ENCODE measurements at places on chromosomes 6 and 20.

- DNase-seq, result peak; percentile 6
These were observed 877 bp downstream of the ENPP4 start for GRCh38 chr6:46130666-46131065.

GRCh38 chr6:21754891-21755290 is 161.3 kb downstream of the SOX4 start:
- DNase-seq, result no peak

- DNase-seq, result no peak
These were observed 228.2 kb downstream of the RFPL4B start for GRCh38 chr6:112575309-112575834.

DNA sequence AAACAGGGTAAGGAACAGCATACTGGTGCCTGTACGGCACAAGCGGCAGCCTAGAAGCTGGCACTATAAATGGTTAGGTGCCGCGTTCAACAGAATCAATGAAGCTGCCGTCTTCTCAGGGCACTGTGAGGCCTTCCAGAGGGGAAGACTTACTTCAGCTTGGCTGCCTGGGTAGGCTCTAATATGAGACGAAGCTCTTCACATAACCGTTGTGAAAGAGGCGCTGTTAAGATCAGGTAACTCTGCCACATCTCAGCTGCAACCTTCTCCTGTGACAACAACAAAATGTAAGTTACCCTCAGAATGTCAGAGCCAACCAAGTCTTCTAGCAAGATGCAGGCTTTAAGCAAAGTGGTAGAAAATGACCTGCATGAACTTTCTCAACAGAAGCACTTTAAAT is 12.0 kb upstream of the LYRM2 start:
- DNase-seq, result no peak

GRCh38 chr20:20303742-20304141 is 64.2 kb upstream of the INSM1 start:
- no peak for DNase-seq

- DNase-seq, result peak; percentile 25
These were observed 224.5 kb upstream of the AGPAT4 start for GRCh38 chr6:161498359-161498758.

DNA sequence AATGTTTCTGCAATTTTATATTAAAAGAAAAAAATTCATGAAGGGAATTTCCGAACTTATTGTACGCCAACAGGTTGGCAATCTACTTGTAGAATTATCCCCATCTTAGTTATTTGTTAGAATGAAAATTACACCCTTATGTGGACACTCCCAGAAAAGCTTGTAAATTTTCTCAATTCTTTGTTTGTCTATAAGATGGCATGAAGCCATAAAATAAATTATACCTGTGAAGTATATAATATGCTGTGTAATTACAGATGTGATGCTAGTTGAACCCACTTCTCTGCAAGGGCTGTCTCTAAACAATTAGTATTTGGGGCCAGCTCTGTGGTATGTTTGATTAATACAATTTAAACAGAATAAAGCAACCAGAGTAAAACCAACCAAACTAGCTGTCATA is 52.1 kb upstream of the DSP start:
- DNase-seq, result no peak

DNA sequence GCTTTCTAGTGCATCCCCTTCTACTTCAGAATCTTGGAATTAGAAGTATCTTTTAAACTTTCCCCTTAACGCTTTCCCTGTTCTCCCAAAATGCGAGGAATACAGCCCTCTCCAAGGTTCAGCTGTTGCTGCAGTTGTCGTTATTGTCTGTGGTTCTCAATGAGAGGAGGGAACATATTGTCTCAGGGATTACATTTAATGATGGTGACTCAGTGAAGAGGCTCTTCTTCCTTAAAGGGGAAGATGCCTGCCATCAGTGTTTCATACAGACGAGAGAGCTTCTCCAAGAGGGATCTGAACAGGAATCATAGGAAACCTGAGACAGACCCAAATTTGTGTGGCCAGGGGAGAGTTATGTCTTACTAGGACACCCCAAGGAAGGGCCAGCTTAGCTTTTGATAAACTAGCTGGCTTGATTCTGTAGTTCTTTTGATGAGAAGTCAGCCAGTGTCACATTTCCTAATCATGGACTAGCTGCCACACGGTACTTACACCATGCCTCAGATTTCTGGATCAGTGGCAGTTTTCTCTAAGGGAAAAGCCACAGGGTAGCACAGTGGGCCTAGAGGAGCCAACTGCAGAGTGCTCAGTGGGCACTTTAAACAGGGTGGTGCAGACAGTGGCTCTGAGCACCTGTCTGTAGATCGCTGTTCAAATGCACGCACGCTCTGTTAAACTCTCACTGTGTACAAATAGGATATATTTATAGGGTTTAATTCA is 59.7 kb upstream of the TMEM181 start:
- DNase-seq, result no peak

- DNase-seq, result peak; percentile 29
These were observed 184.1 kb downstream of the TMEM242 start for GRCh38 chr6:157139054-157139708.

DNA sequence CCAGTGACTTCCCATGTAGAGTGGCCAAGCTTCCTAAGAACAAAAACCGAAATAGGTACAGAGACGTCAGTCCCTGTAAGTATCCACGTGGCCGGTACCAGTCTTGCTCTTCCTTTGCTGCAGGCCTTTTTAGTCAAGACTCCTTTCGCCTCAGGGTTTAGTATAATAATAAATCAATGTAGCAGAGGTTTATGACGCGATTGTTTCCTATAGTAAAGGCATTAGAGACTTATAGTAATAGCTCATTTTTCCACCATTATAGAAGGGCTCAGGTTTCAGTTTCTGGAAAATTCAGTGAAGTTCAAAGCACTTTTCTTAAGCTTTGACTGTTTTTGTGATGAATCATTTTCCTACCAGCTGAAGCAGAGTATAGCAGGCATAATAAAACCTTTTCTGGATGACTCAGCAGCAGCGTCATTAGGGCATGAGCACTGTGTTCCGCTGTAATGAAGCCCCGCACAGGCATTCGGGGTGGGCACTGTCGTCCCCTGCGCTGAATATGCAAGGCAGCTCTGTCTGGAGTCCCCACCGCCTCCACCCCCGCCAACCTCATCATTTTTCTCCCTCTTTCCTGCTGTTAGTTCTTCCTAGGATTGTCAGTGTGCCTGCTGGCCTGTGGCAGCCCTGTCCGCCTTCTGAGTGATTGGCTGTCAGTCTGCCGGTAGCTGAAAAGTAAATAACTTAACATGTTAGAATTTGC is 51.3 kb downstream of the PTPN1 start:
- DNase-seq, result no peak

- peak; percentile 46 for DNase-seq
These were observed 35.9 kb downstream of the BEND3 start for GRCh38 chr6:107079429-107079828.

DNA sequence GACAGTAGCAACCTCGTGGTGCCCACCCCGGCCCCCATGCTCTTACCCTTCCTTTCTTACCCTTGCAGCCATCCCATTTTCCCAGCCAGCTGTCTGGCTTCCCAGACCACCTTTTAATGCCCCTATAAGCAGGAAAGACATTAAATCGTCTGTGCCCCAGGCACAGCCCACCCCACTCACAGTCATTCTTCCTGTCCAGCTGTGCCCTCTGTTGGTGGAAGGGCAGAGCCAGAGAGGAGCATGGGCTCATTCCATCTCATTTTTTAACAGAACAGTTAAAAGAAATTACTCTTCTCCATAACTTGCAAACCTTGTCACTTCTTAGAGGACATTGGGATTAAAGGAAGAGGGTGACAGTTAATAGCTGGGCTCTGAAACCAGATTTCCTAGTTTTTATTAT is 240.5 kb downstream of the NRN1 start:
- DNase-seq, result peak; percentile 50

DNA sequence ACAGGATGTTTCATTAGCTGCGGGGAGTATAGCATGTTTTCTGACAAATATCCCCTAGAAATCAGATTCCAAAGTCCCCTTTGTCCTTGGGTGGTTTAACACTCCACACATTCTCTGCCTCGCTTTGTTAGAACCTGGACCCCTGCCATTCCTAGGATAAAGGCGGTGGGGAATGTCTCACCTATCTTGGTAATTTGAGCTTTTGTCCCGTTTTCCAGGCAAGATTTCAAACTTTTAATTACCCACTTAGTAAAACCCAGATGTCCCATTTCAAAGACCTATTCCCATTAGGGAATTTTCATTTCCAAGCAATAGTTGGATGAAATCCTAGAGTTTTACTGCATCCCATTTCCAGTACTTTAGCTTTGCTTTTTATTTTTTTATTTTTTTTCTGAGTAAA is 501.0 kb upstream of the MAP3K7 start:
- DNase-seq, result no peak

GRCh38 chr6:251920-252319 is 40.4 kb upstream of the DUSP22 start:
- DNase-seq, result peak; percentile 57

DNA sequence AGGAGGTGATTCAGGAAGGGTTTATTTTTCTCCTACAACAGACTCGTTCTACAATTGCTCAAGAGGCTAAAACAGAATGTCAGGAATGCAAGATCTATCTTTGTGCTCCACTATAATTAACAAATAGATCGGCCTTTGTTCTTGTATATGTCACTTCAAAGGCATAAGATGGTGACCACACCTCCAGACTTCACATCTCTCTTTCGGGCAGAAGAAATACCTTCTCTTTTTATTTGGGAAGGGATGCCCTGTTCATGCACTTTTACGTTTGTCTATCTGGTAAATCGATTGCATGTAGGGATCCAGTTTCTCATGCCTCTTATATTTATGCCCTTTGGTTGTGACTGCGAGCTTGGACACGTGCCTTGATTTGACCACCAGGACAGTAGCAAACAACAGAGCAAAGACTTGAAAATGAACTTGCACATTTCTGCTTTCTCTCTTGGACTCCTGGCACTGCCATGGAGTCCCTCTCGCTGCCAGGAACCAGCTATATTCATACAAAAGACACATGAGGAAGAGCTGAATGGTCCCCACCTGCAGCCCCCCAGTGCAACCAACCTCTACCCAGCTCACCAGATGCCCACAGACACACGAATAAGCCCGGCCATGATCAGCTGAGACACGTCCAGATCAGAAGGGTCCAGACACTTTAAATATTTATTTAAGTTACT is 219.8 kb upstream of the STXBP5 start:
- no peak for DNase-seq

DNA sequence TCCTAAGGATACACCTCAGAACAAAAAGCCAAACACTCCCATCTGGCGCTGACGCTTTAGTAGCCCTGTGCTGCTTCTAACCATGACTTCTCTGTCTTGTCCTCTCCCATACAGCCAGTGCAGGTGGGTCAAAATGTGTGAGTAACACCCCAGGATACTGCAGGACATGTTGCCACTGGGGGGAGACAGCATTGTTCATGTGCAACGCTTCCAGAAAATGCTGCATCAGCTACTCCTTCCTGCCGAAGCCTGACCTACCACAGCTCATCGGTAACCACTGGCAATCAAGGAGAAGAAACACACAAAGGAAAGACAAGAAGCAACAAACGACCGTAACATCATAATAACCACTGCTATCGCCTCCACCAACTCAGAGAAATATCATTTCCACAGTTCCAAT is 1.4 kb downstream of the DEFB132 start:
- DNase-seq, result peak; percentile 52

GRCh38 chr20:48750941-48751635 is 76.7 kb downstream of the PREX1 start:
- DNase-seq, result peak; percentile 91

DNA sequence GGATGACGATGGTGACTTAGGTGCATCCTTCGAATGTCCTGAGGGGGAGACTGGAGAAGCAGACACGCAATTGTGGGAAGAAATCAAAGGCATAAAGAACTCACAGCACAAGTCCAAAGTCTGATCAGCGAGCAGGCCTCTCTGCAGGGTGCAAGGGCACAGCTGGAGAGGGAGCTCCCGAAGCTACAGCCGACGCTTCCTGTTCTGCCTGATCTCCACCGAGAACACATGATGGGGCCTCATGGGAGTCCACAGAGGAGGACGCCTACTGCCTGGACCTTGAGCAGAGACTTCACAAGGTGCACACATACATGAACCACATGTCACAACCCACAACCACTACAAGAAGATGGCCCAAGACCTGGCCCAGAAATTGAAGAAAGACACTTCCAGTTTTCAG is 51.4 kb downstream of the RIN2 start:
- DNase-seq, result no peak

DNA sequence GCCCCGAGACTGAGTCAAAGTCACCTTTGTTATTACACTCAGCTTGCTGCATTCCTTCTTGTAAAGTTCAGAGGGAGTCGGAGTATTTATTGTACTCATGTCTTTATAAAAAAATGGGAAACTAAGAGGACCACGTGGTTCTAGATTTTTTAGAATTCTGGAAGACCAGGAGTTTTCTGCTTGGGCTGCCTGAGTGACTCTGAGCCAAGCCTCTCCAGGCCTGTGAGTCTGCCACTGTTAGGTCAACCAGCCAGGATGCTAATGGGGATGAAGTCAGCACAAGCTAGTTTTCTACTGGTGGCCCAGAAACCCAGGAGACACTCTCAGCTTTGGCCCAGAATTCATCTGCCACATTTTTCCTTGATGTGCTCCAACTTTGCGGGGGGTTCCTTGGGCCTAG is 453.5 kb upstream of the SULF2 start:
- no peak for DNase-seq

DNA sequence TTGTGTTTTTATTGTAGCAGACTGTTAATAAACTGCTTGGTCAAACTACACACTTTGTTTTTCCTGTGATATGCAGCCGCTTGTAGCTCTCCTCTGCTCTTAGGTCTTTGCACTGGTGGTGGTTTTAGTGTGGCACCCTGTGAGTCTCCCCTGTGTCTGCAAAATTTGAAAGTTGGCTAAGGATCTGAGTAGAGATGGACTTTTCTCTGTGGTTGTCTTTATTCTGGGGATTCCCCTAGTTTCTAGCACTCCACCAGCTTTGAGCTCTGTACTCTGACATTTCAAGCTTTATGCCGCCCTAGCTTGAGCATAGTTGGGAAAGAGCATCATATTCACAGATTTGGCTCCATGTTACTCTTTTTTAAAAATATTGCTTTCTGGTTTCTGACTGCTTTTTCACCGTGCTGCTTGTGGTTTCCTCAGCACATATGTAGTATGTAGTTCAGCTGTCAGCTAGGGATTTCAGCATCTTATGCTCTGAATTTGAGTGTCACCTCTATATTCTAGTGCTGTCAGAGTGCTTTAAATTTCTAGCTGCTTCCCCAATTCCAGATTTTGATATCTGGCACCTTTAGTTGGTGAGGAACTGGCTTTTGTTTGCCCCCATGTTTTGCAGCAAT is 25.4 kb downstream of the CDYL start:
- peak; percentile 18 for DNase-seq

DNA sequence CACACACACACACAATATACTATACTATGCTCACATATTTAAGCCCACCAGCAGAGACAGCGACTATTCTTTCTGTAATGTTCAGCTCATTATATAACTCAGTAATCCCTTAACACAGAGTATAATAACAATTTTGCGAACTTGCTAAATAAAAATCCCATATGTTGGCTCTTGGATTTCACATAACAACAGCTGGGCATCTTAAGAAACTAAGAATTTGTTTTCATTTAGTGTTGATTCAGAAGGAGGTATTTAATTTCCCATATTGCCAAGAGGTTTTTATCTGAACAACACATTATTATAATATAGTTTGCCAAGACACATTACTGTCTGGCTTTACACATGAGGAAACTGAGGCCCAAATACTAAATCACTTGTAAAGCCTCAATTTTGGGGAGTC is 7.4 kb downstream of the ECT2L start:
- DNase-seq, result no peak

DNA sequence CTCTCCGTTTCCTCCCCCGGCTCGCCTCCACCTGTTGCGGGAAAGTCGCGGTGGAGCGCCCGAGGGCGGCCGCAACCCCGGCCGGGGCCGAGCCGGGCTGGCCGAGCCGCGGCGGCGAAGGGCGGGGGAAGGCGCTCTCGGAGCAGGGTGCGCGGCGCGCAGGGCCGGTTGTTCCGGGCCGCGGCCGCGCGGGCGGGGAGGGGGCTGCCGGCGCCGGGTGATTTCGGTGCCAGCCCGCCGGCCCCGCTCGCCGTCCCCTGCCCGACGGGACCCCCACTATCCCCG is 235 bp downstream of the MAP7 start:
- DNase-seq, result no peak
